Mammary microvascular endothelial cell (primary cell): ENCODE measurements at places on chromosomes 2 and 18. TPM values are rescaled to one million over a fixed set of nuclear protein-coding genes. Genes with fewer than 3 reads are reported as not detected.

ELMOD3 gene
- 10.3 and 10.7 TPM in 2 replicates for total RNA-seq

DPP10 gene
- total RNA-seq = not detected in 2 replicates

GKN2 gene
- total RNA-seq = 0.20 TPM in 1 of 2 replicates, not detected in the other

PARD3B gene
- 3.0 and 3.1 TPM in 2 replicates for total RNA-seq

IDH1 gene
- total RNA-seq = 105 and 109 TPM in 2 replicates

LINC00305 gene
- total RNA-seq = not detected in 2 replicates

TCF4 gene
- 162 and 171 TPM in 2 replicates for total RNA-seq

MAP3K20 gene
- 24.2 and 26.9 TPM in 2 replicates for total RNA-seq

NAT8 gene
- not detected in 2 replicates for total RNA-seq

UGT1A5 gene
- not detected in 2 replicates for total RNA-seq

AQP12A gene
- not detected in 2 replicates for total RNA-seq

TMEM131 gene
- 15.7 and 16.3 TPM in 2 replicates for total RNA-seq
